ENCODE measurements at places on chromosomes 13 and 19.

GRCh38 chr13:56893843-56894242 is 246.9 kb upstream of the PRR20A start:
- no peak for DNase-seq

DNA sequence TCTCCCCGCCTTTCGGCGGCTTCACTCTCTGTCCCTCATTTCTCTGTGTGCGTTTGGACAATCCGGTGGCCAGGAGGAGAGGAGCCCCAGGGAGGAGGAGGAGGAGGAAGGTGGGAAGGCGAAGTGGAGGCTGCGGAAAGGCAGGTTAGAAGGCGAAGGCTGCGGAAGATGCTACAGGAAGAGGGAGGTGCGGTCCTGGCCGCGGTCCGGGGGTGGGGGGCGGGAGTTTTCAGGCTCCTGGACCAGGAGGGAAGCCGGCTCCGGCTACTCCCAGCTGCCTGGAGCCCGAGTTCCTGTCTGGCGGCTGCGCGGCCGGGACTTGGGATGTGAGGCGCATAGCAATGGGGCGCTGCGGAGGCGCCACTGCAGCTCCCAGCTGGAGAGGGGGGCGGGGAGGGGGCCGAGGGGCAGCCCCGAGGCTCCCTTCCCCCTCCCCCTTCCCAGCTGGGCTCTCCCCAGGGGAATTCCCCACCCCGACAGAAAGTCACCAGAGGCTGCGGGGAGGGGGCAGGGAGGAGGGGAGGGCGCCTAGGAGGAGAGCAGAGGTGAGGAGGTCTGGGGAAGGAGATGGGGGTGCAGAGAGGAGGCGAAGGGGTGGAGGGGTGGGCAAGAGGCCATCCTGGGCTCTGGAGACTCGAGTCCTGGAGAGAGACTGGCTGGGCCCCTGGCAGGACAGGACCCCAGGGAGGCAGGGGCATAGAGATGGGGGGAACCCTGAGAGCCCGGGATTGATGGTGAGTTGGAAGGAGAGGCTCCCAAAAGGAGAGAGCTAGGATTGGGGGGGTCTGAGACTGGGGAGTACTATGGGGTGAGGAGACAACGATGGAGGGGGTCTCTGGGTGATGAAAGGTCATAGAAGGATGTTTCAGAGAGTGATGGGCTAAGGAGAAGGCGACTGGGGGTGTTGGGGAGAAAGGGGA is 2.0 kb downstream of the LRRC4B start:
- no peak for DNase-seq

- no peak for DNase-seq
These were observed 10.1 kb downstream of the AP2S1 start for GRCh38 chr19:46840498-46840942.

- no peak for DNase-seq
These were observed 2.8 kb upstream of the RAX2 start for GRCh38 chr19:3774621-3775373.

DNA sequence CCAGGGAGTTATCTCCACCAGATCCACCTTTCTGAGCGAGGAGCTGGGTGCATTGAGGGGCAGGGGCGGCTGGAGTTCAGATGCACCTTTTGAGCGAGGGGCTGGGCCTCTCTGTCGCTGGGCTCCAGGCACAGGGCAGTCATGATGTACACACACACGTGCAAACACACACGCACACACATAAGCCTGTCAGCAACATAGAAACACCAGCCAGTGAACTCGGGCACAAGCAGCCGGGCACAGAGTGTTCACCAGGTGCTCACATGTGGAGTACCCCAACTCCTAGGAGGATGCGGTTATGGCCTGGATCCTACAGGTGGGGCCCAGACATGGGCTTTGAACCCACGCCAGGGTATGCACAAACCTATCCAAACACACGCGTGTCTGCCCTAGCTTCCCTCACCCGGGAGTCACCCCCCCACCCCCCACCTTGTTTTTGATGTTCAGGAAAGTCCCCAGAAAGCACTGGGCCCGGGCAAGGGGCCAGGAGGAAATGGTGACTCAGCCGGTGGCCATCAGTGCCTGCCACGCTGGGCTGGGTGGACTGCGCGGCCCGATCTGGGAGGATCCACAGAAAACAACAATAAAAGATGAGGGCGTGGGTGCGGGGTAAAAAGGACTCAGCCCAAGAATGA is 13.3 kb downstream of the ARRDC2 start:
- DNase-seq, result no peak
